Brain pericyte (primary cell): ENCODE measurements at places on chromosomes 4 and X.

GRCh38 chr4:16931339-16932305 lies 33.2 kb upstream of the LDB2 start:
- no peak for DNase-seq

- DNase-seq = no peak
Measured at GRCh38 chrX:37638047-37638446, 47.5 kb upstream of the XK start.

GRCh38 chr4:100009490-100009889 lies 59.4 kb upstream of the H2AZ1 start:
- DNase-seq = no peak

GRCh38 chr4:99362768-99363167 lies 10.2 kb upstream of the ADH1C start:
- DNase-seq = no peak

- DNase-seq = peak; percentile 48
Measured at GRCh38 chr4:11748164-11748872, 319.6 kb upstream of the HS3ST1 start.
